PC-9 (cell line): ENCODE measurements at places on chromosomes 11 and 22. TPM values are rescaled to one million over a fixed set of nuclear protein-coding genes. Genes with fewer than 3 reads are reported as not detected.

The OR8A1 gene
- total RNA-seq, result not detected in 2 replicates

The OR8D1 gene
- not detected in 2 replicates for total RNA-seq

The MYO18B gene
- not detected in 2 replicates for total RNA-seq

The RFPL3 gene
- not detected in 2 replicates for total RNA-seq

- no peak for DNase-seq
Measured at GRCh38 chr11:95486979-95487378, 256.0 kb upstream of the SESN3 start.

DNA sequence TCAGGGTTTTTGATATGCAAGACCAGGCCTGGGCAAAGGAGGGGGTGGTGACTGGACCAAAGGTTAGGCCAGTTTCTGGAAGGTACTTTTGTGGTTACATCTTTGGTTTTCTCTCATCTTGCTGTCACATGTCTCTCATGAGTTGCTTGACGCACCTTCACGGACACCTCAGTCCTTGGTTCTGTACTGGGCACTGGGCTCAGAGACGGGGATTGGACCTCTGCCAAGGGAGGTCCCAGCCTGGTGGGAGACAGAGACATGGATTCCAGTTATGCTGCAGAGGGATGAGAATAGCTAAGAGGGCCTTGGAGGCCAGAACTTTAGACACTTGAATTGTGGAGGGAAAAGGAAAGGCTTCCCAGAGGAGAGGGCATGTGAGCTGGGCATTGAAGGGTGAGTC lies 1.7 kb downstream of the USP35 start:
- no peak for DNase-seq

DNA sequence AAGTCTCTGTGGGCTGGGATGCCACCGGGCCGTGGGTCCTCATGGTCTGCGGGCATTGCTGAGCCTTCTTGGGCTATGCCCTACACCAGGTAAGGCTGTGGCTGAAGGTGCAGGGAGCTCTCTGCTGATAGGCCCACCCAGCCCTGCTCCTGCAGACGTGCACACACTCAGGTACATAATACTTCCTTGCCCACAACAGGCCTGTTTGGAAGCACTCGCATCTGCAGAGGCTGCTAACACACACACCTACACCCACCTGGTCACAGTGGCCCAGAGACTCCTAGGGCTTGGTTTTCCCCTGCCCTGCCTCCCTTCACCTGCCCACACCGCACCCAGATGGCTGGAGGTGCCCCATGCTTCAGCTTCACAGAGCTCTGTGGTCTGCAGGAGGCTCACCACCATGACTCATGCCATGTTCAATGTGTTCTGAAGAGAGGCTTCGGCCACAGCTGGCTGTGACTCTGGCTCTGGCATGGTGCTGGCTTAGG lies 72.8 kb upstream of the KCNQ1OT1 start:
- DNase-seq, result no peak

DNA sequence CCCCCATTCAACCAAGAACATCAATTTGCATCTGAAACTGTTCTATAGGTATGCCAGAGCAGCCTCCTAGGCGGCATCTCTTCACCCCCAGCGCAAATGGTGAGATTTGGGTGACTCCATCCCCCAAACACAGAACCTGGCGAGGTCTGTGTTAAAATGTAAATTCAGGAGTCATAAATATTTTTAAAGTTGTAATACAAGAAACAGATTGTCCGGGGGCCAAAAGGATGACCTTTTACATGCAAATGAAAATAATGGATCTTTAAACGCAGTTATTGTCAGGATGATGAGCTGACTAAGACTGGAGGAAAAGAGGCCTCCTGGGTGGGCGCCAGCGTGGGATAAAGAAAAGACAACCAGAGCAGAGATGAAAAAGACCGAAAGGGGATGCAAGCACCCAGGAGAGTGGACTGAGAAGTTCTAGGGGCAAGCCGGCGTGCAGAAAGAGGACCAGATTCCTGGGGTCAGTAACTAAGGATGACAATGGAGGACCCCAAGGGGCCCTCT lies 16.0 kb upstream of the ADA2 start:
- no peak for DNase-seq

DNA sequence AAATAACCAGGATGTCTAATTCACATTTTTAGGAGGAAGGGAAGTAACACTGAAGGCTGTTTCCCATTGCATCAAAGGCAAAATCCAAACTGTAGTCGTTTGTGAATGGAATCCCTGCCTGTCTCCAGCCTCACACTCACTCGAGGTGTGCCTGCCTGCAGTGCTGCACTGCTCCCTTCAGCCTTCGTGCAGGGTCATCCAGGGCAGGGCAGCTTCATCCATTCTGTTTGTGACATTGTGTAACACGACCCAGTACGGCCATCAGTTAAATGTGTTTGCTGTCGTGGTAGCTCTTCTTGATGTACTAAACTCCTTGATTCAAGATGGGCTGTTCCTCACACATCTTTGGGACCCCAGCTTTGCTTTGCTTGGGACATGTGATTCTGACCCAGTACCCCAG lies 34.3 kb downstream of the LDLRAD3 start:
- DNase-seq, result no peak

DNA sequence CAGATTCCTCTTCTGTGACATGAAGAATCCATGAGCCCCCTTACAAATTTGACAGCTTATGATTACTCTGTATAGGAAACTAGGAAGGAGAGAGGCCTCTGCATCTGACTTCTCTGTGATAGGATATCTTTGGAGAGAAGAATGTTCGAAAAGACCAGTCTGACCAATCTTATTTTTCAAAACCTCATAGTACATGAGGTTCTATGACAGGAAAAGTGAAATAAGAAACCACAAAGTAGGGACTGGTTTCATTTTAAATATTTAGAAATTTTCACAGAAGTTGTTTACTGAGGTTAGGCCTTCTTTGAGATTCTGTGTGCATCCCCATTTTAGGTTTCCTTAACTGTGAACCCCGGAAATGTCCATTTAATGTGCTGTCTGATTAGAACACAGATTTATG lies 2.1 kb upstream of the OR4X1 start:
- no peak for DNase-seq

GRCh38 chr11:46800177-46800576 lies 45.9 kb downstream of the CKAP5 start:
- DNase-seq, result no peak
